Suprapubic skin (tissue), 4 donors: ENCODE measurements at places on chromosomes 4 and X.

GRCh38 chrX:6813836-6814370 lies 279.0 kb upstream of the VCX3A start:
- DNase-seq: no peak

- DNase-seq: no peak
Observed at GRCh38 chrX:34332334-34332733, 200.2 kb upstream of the FAM47A start.

GRCh38 chr4:118981171-118981838 lies 92.7 kb downstream of the SYNPO2 start:
- no peak for DNase-seq

DNA sequence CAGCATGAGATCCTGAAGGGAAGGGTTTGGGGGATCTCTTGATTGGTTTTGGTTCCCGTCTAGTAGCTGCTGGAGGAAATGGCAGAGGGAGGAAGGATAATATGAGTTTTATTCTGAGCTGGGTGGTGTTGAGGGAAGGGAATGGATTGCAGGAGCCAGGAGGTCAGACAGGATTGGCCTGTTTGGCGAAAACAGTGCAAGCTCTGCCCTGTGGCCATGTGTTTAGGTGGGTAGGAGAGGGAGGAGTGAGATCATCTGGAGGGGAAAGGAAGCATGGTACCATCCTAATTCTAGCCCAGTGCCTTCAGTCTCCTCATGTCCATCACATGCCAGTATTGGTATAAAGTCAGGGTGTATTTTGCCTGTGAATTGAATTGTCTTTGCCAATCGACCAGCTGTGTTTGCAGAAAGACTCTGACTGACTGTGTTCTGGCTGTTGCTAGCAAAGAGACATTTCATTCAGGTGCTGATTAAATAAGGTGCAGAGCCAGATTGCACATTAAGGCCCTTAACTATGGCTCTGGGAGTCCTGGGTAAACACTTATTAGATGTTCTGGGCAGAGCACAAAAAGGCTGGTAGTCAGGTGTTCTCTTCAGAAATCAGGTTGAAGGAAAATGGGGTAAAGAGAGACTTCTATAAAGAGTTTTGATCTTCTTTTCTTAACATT lies 10.0 kb downstream of the TMEM164 start:
- no peak for DNase-seq

GRCh38 chrX:63506320-63506719 lies 155.2 kb upstream of the SPIN4 start:
- DNase-seq: no peak

DNA sequence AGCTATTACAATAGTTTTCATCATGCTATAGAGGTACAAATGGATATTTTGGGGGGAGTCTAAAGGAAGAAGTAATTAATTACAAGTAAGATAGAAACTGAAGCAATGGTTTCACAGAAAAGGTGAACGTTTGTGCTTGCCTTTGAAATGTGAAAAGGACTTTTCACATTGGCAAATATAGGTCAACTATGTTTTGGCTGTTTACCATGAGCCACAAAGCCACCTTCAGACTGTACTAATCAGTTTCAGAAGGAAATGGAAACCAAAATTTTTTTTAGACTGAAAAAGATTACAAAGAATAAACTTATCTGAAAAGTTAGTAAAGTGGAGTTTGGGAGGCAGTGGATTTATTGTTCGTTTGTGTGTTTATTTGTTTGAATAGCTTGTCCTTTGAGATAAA lies 32.1 kb downstream of the SYTL5 start:
- no peak for DNase-seq

GRCh38 chrX:108417257-108417656 lies 21.0 kb downstream of the COL4A6 start:
- DNase-seq: no peak

DNA sequence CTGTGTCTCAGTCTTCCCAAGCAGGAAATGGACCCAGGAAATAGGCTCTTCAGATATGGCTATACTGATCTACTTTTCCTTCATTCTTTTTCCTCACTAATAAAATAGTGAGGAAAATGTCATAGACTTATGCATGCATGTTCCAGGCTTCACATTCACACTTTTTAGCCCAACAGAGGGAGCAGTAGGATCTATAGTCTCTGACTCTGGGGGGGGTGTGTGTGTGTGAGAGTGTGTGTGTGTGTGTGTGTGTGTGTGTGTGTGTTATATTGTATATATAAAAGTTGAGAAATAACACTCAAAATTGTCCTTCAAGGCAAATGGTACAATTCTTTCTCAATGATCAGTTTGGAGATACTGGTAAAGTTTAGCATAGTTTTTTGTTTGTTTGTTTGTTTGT lies 297.2 kb upstream of the GALNT7 start:
- no peak for DNase-seq
